ENCODE measurements at places on chromosomes 16 and 17.

GRCh38 chr16:78421181-78421708 is 321.8 kb downstream of the WWOX start:
- DNase-seq, result no peak

GRCh38 chr16:1157639-1158455 is 4.9 kb downstream of the CACNA1H start:
- no peak for DNase-seq

- DNase-seq, result no peak
Observed at GRCh38 chr16:75947626-75948239, 221.4 kb upstream of the CPHXL start.

DNA sequence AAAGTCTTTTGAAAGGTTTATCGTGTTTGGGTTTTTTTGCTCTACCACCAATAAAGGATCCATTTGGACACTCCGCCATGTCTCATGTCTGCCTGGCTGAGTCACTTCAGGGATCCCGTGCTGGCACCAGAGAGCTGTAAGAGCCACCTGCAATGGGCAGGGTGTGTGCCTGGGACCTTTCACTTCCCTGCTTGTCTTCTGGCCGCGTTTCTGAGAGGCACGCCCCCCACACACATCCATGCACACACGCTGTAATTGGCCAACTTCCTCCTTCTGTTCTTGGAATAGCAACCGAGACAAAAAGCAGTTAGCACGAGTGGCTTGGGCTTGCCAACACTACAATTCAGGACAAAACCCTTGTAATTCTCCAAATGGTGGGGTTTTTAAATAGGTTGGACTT is 9.8 kb upstream of the SOST start:
- DNase-seq, result no peak

DNA sequence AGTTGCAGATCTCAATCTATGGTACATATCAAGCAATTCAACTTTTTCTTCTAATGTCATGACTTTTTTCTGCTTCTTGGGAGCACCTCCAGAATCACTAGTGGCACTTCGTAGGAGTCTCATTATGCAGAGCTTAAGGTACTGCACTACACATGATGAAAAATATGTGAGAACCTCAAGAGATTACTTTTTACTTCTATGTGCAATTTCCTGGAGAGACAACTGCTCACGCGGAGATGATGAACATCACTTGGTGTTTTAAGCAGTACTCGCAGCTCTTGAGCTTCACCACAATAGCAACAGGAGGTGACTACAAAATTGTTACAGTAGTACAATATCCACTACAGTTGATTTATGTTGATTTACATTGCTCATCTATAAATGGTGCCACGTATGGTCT is 79.7 kb downstream of the MRTFB start:
- no peak for DNase-seq

DNA sequence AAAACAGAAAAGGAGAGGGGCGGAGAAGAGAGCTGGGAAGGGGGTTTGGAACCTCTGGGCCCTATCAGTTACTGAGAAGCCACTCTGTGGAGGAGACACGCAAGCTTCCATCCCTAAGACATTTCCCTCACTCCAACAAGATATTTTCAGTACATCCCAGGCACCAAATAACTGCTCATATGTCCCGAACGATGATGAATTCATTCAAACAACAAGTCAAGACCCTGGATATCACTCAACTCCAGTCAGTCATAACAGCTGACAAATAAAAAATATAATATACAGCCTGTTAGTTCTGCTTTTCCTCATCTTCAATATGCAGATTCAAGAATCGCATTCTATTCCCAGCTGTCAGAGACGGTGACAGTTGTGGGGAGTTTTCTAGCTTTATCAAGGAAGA is 104.0 kb upstream of the ZFHX3 start:
- no peak for DNase-seq

- DNase-seq, result no peak
Observed at GRCh38 chr17:78263063-78263735, 31.8 kb downstream of the TMEM235 start.

DNA sequence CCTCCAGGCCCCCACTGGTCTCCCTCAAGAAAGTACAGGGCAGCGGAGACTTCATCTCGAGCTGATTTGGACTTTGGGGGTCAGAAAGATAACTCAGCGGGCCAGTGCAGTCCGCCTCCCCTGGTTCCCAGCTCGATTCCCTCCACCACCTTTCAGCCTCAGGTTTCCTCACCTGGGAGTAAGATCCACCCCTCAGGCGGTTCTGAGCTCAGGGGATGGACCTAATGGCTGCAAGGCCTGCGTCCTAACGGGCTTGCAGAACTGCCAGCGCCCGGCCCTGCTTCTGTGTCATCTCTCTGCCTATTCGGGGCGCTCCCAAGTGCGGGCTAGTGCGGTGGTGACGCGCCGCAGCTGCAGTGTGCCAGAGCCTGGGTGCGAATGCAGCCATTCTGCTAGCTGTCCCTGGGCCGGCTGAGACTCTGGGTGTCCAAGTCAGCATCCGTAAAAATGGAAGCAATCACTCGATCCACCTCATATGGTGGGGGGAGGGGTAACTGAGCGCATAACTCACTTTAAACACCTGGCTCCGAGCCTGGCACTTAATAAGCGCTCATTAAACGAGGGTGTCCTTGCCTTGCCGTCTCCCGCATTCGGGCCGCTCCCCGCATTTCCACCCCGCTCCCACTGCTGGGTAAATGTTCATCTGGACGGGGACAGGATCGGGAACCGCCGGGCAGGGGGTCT is 129.6 kb upstream of the LHX1 start:
- no peak for DNase-seq

GRCh38 chr16:180101-180675 is at the start of gene HBQ1:
Gene HBQ1 (plus strand): TSS chr16:180459. CDS start chr16:180487, 28 bp downstream.
- peak; percentile 27 for DNase-seq

DNA sequence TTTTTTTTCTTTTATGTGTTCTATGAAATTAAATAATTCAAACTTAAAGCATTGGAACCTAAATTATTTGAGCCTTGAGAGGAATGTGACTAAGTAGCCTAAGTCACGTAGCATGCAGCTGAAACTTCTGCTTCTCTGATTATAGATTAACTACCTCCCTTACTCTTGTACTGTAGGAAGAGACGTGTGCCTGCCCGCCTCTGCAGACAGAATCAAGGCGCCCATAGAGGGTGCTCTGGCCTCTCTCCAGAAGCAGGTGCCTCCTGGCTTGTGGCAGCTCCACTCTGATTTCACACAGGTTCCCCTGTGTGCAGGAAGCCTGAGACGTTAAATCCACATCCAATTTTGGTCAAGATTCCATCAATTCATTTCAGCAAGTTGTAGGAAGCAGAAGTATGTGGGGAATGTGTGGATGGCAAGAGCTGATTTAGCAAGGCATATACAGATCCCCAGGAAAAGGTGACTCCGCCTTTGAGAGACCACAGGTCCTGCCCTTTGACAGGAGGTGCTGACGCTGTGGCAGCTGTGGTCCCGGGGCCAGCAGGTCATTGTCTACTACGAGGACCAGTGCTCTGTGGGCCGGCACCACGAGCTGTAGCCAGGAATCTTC is 1418.8 kb downstream of the CDH11 start:
- DNase-seq, result no peak

DNA sequence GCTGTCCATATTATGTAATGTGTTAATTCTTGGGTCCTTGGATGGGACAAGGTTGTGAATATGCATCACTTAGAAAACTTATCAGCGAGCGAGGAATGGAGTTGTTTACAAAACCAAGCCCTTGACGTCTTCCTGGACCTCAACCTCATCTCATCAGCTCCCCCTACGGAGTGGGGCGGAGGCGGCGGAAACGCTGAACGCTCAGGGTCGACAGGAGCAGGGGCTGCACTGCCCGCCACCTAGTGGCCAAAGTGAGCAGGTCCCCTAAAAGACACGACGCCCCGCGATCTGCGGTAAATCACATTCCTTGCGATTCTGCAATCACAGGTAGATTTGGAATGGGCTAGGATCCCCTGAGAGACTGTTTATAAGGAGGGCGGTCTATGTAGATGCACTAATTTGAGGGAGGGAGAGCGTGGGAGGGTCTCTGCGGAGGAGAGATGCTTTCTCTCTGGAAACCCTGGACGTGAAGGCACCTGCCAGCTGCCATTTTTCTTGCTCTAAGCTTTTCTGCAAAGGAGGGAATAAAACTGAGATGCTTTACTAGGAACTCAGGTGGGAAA is 5.4 kb upstream of the ICAM2 start:
- peak; percentile 92 for DNase-seq

- DNase-seq, result no peak
Observed at GRCh38 chr17:33688771-33689170, 395.7 kb upstream of the ASIC2 start.

DNA sequence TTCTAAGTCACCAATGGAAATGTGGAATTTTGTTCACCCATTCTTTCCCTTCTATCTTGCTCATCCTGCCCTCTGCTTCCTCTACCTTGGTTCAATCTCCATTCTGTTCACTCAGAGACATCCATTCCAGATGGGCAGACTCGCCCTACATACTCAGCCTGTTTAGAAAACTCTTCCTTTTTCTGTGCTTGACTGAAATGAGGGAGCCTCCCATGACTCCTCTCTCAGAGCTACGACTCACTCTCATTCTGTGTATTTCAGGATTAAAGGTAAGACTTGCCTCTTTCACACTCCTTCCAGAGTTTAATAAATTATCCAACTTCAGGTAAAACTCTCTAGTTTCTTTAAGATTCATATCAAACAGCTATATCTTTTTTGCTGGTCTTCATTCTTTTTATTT is 182.8 kb downstream of the HS3ST3A1 start:
- DNase-seq, result no peak

GRCh38 chr16:50835358-50836060 is 93.6 kb downstream of the CYLD start:
- no peak for DNase-seq

GRCh38 chr16:66850115-66850815 is 6.1 kb downstream of the CA7 start:
- no peak for DNase-seq

GRCh38 chr16:70476272-70477020 is 22.1 kb downstream of the FCSK start:
- DNase-seq, result no peak

DNA sequence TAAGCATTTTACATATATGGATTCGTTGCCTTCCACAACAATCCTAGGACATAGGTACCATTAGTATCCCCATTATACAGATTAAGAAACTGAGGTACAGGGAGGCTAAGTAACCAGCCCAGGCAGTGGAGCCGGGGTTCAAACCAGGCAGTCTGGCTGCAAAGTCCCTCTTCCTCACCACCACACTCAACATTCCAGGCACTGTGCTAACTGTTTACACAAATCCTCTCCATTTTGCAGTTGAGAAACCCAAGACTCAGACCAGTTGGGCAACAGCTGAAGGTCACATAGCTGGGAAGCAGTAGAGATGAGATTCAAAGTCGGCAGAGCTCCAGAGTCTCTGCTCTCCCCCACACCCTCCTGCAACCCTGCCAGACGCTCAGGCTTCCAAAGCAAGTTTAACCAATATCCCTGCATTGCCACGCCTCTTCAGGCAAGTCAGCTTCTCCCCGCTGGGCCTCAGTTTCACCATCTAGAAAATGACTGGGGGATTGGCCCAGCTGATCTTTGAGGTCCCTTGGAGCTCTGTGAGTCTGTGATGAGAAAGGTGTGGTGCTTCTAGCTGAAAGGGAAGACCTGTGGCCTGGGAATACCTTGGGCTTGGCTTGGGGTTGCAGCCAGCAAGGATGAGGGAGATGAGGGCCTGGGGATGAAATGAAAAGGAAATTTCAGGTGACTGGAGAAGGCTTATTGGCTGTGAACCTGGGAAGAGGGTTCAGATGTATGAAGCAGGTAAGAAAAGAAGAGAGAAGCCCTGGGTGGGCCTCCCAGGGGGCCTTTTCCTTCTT is 14.0 kb downstream of the CCR7 start:
- no peak for DNase-seq

GRCh38 chr16:46986896-46987295 is 13.4 kb upstream of the DNAJA2 start:
- DNase-seq, result no peak

DNA sequence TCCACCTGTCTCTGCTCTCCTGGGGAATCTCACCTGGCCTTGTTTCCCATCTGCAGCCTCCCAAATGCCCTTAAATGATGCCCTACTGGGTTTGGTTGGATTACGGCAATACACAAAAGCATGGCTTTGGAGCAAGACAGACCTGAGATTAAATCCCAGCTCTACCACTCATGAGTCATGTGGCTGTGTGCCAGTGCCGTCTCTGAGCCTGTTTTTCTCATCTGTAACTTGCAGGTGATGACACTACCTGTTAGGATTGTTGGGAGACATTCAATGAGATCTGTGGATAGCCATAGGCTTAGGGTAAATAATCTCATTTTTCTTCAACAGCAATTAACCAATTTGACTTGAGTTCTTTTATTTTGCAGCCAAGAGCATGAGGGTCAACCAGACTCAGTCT is 240.3 kb downstream of the MAF start:
- no peak for DNase-seq

DNA sequence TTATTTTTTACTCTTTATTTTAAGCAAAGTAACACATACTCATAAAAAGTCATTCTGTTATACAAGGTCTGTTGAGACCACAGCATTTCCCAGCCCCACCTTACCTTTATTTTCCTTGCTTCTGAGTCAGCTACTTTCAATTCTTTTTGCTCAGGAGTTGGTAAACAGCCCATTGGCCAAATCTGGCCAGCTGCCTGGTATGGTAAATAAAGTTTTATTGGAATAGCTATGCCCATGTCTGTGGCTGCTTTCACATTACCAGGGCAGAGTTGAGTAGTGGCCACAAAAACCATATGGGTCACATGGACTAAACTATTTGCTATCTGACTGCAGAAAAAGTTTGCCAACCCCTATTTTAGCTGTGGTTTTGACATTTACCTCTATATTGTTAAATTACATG is 3.4 kb upstream of the NSRP1 start:
- DNase-seq, result no peak

GRCh38 chr16:87384162-87384874 is 742 bp upstream of the FBXO31 start:
- no peak for DNase-seq

GRCh38 chr17:45363498-45363897 is 46.7 kb upstream of the MAP3K14 start:
- no peak for DNase-seq

DNA sequence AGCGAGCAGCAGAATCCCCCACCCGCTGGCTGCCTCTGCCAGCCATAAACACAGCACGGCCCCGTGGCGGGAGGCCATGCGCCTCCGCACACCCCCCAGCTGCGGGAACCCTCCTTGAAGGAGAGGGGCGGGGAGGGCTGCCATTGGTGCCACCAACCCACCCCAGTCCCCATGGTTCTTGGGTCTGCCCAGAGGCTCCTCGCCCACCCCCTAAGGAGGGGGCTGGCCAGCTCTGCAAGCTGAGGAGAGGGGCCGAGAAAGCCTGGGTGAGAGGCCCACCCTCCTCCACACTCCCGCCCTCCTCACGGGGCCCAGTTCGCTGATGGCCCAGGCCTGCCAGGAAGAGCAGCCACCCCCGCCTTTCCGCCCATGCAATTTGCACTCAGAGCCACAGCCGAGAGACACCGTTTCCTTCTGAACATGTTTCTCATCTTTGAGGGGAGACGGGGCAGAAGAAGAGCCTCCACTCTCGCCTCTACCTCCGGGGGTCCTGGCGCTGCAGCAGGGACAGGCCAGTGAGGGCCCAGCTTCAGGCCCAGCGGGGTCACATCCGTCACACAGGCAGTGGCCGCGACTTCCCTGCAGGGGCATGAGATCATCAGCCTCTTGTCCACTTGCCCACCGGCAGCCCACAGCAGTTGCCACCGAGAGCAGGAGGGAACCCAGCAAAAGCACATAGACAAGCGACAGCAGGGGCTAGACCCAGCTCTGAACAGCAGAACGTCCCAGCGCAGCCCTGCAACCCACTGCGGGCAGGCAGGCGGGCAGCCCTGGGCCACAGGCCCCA is 23.0 kb downstream of the KATNB1 start:
- DNase-seq, result no peak

- DNase-seq, result no peak
Observed at GRCh38 chr17:8985054-8985701, 19.7 kb upstream of the PIK3R5 start.

- no peak for DNase-seq
Observed at GRCh38 chr17:57811638-57812280, 38.1 kb downstream of the MRPS23 start.

Measured in CD8-positive, alpha-beta memory T cell (primary cell).